A172 (cell line): ENCODE measurements at places on chromosomes 7 and 10. TPM values are rescaled to one million over a fixed set of nuclear protein-coding genes. Genes with fewer than 3 reads are reported as not detected.

The ITIH5 gene
- 0.09 and 0.14 TPM in 2 replicates for total RNA-seq

The CTAGE15 gene
- total RNA-seq, result 0.36 TPM in 1 of 2 replicates, not detected in the other

The SPOCK2 gene
- total RNA-seq, result 0.02 and 0.53 TPM in 2 replicates

The NPY gene
- not detected in 2 replicates for total RNA-seq

The HHEX gene
- not detected in 2 replicates for total RNA-seq

The NUTM2E gene
- 0.07 TPM in 1 of 2 replicates, not detected in the other for total RNA-seq

The PHKG1 gene
- 0.28 TPM in 1 of 2 replicates, not detected in the other for total RNA-seq

The PMS2 gene
- total RNA-seq, result 35.9 and 43.0 TPM in 2 replicates

The RASA4B gene
- total RNA-seq, result 0.07 and 3.9 TPM in 2 replicates

The PKD1L1 gene
- 0.69 TPM in 1 of 2 replicates, not detected in the other for total RNA-seq

- no peak for DNase-seq
Measured at GRCh38 chr10:35909121-35909720, 267.1 kb upstream of the FZD8 start.

DNA sequence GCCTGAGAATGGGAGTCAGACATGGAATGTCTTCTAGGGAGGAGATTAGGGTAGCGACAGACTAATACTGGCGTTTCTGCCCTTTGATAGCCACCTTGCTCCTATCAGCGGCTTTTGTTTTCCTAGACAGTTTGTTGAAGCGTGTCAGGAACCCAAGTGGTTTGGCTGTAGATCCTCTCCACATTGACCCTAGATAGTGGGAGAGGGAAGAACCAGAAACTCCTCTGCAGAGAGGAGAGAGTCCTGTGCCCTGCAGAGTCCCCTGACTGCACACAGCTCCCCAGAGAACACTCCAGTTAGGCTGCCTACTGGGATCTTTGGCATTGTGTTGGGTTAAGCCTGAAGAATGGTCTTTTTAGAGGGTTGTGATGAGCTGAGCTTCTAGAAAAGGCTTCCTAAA lies 2.4 kb downstream of the MEPCE start:
- no peak for DNase-seq

GRCh38 chr7:45682836-45683555 lies 108.8 kb downstream of the ADCY1 start:
- DNase-seq, result peak; percentile 8

DNA sequence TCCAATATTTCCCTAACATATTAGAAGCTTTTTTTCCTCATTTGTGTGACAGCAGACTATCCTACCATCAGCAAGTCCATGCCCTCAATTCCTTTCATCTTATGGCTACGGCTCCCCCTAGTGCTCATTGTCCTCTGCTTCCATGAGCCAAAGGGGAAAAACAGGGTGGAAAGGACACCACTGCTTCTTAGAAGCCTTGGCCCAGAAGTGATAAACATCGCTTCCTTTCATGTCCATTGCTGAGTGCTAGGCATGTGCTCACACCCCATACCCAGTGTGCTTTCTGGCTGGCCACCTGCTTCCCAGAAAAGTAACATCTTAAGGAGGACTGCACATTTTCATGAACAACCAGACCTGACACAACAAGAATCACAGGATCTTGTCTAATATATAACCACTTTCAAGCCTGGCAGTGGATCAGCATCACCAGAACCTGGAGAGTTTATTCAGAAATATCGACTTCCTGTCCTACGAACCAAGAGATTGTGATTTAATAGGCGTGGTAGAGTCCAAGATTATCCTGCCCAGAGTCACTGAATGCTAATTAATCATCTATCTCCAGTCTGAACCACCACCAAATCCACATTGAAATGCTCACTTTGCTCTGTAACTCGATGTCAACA lies 650.5 kb upstream of the SORCS1 start:
- DNase-seq, result peak; percentile 70

DNA sequence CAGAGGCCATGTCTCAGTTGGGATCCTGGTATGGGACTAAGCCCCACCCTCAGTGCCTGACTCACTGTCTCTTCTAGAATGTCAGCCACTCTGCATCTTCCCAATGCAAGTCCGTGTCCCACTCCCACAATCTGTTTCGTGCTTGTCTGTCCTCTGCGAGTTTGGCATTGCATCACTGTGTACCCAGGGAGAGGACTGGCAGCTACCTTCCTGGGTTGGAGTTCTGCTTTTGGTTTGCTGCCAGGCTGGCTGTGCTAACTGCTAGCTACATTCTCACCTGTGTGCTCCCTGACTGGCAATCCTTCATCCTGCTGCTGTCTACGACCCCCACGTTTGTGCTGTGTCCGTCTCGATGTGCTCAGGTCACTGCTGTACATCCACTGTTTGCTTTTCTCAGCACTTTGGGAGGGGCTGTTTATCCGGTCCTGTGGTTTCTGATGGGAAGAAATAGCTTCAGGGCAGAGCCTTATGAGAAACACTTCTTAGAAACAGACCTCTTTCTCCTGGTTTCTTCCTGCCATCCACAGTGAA lies 56.0 kb upstream of the GLI3 start:
- no peak for DNase-seq

DNA sequence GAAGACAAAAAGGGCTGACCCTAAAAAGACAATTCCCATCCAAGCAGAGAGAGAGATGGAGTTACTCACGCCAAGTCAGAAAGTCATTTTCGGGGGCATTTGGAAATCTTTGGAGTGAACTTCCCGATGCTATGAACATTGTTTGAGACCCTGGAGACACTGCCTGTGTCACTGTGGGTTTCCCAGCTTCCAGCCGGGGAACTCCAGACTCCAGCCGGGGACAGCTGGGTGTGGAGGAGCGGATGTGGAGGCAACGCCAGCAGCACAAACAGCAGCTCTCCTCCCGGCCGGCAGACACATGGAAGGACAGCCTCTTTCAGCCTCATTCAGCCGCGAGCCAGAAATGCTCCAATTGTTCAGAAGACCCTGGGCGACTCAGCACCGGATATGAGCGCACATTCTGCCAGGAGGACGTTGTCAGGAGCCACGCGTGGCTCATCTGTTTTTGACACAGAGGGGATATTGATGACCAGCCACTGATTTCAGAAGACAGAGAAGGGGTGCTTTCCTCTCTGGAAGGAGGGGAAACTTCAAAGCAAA lies 97.6 kb downstream of the PRPF18 start:
- peak; percentile 64 for DNase-seq

GRCh38 chr10:22324893-22325271 lies 4.0 kb downstream of the BMI1 start:
- no peak for DNase-seq

GRCh38 chr7:2884161-2884560 lies 40.1 kb upstream of the GNA12 start:
- DNase-seq, result no peak

GRCh38 chr7:15236952-15237351 lies 324.9 kb downstream of the AGMO start:
- DNase-seq, result no peak

DNA sequence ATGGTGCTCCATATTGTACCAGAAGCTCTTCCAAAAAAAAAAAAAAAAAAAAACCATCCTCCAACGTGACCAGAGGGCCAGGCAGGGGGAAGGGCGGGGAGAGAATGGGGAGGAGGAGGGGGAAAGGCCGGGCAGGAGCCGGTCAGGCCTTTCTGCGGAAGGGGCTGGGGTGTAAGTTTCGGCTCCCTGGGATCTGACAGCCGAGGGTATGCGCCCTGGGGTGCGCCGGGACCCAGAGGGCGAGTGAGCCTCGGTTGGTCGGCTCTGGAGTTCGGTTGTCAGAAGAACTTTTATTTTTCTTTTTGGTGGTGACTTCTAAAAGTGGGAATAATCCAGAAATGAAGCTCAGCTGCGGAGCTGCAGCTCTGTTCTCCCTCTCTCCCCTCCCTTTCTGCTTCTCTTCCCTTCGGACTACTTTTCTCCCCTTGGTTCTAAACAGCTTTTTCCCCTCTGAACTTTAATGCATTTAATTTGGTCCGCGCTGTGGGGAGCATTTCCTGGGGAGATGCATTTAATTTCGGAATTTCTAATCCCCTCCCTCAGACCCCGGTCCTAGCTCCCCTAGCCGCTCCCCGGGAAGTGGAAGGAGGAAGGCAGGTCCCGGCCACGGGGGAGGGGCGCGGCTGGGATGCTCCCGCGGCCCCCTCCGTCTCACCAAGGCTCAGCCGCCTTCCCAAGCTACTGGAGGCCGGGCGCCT lies 3.9 kb upstream of the PAX2 start:
- DNase-seq, result no peak

DNA sequence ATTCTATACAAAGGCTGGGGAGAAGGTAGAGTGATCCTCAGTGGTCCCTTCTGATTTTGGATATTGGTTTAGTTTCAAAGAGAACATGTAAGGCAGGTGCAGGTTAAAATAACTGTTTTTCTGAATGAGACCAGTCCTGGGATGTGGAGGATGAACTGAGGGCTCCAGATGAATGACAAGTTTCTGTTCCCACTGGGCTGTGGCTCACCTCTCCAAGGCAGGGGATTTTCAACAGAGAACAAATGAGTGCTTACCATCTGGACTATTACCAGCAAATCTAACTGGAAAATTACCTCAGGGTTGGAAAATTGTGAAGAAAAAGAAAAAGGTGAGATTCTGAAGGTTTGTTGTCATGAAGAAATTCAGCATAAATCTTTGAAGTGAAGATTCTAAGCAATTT lies 8.0 kb downstream of the LAMB4 start:
- DNase-seq, result no peak

DNA sequence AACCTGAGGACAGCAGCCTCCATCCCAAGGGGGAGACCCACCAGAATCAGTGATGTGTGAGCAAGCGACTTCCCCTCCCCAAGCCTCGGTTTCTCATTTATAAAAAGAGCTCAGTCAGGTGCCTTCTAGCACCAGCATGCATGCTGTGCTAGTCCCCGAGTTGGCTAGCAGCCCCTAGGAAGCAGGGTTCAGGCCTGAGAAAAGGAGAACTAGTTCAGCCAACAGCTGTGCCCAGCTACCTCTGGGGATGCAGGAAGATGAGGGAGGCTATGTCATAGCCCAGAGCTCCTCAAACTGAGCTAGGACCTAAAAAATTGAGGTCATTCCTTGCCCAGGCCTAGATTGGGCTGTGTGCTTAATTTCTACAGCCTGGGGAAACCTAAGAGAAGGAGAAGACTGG lies 13.7 kb downstream of the DRGX start:
- DNase-seq, result no peak

DNA sequence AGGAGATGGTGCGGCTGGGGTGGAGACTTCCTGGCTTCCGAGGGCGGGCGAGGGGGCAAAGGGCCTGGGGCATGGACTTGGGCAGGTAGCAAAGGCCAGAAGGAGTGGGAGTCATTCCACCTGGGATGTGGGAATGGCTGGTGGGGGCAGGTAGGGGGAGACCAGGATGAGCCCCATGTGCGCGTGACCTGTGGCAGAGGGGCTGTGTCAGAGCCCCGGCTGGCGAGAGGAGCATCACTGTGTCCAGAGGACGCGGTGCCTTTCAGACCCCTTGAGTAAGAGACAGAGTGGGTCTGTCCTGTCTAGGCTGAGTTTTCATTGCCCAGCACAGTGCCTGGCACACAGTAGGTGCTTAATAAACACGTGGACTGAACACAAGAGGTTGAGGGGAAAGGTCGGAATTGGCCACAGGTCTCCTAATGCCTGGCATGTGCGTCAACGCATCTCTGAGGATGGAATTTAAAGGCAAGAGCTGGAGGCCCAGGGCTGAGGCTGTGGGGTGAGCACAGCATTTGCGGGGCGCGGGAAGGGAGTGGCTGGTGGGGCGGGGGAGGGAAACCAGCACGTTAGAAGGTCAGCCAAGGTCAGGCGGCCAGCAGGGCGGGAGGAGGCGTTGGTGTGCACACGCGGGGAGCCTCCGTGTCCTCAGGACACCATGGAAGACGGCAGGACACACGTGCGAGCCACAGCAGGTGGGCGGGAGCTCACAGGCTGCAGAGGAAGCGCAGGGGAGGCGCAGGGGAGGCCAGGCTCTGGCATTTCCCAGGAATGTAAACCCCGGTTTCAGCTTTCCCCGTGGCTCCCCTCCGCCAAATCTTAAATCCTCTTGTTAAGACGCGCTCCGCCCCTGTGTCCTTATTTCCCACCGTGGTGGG lies 51.8 kb downstream of the CUX1 start:
- no peak for DNase-seq

DNA sequence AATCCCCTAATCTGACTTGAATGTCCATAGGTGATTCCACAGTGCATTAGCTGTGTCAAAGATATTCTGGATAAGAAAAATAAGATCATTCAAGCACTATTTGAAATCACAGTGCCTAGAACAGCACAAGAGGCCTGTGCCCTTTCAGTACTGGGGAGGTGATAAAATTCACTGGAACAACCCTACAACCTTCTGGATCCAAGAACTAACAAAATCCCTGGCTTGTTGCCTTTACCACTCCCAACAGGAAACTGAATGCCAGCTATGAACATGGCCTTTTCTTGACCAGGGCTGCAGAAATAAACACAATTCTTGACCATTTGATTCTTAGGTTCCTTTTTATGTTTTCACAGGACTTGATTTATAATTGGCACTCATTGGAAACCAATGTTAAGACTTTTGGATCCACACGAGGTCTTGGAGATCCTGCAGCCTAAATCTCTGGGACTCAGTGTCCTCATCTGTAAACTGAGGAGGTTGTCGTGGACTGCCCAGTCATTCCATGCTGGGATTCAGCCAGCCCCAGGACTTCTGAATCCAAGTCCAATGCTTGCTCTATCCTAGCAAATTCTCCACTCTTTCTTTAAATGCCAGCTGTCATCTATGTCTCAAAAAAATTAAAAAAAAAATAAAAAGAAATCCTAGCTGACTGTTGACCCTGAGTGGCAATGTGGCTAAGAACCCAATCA lies 624.7 kb downstream of the KCNMA1 start:
- DNase-seq, result no peak

GRCh38 chr7:117531595-117532244 lies 51.9 kb downstream of the CFTR start:
- DNase-seq, result no peak

DNA sequence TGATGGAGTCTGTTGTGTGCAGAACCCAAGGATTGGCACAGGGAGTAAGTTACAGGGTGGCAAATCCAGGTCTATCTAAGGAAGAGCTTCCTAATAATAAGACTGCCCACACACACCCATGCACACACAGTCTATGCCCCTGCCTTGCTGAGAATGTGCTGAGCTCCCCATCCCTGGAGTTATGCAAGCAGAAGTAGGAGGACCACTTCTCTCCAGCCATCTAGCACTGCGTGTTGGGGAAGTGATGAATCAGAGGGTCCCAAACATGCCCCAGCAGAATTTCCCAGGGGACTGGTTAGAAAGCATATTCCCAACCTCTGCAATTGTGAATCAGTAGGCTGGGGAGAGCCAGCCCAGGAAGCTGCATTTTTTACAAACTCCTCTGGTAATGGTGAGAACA lies 117.2 kb downstream of the CDH23 start:
- no peak for DNase-seq

- DNase-seq, result peak; percentile 75
Measured at GRCh38 chr10:106577266-106577665, 587.2 kb downstream of the SORCS1 start.

DNA sequence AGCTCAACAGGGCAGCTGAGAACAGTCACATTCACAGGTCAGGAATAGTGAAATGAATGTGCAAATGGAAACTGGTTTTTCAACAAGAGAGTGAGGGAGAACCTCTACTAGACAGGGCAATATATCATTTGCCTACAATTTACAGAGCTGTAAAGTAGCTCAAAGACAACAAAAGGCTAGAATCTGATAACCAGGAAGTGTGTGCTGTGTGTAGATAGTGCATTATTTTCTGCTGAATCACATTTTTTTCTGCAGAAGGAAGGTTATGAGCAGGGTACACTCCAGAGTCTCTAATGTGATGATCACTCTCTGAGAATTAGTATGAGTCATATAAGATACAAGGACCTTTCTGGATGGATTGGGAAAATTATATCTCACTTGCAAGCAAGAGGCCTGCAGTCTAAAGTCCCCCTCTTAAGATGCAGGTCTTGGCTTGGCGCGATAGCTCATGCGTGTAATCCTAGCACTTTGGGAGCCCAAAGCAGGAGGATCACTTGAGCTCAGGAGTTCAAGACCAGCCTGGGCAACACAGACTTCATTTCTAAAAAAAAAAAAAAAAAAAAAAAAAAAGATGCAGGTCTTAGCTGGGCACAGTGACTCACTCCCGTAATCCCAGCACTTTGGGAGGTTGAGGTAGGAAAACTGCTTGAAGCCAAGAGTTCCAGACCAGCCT lies 59.9 kb upstream of the COBL start:
- DNase-seq, result peak; percentile 94
